Suppressor macrophage treated with lipopolysaccharide for 1 hour (primary cell): ENCODE measurements at places on chromosomes 1 and 21.

- no peak for DNase-seq
Observed at GRCh38 chr1:94180650-94181049, 56.7 kb downstream of the ARHGAP29 start.

- no peak for DNase-seq
Observed at GRCh38 chr1:177897281-177897997, 72.4 kb downstream of the SEC16B start.

- DNase-seq, result no peak
Observed at GRCh38 chr21:36966821-36967768, 626 bp upstream of the HLCS start.

- peak; percentile 67 for DNase-seq
Observed at GRCh38 chr21:25722631-25723030, 12.1 kb downstream of the ATP5PF start.

- DNase-seq, result no peak
Observed at GRCh38 chr1:10046356-10047085, 13.8 kb downstream of the UBE4B start.

GRCh38 chr1:66211521-66211920, 322.4 kb upstream of the SGIP1 start:
- DNase-seq, result no peak
